Stimulated activated CD8-positive, alpha-beta memory T cell treated with anti-CD3 and anti-CD28 coated beads, Interleukin-4, amount 100 ng/mL, for 1 hour (primary cell): ENCODE measurements at places on chromosomes 11 and 22.

GRCh38 chr11:7892059-7892699 lies 38.9 kb downstream of the OR10A6 start:
- DNase-seq = no peak

GRCh38 chr11:28526406-28526751 lies 418.2 kb downstream of the METTL15 start:
- DNase-seq = no peak

DNA sequence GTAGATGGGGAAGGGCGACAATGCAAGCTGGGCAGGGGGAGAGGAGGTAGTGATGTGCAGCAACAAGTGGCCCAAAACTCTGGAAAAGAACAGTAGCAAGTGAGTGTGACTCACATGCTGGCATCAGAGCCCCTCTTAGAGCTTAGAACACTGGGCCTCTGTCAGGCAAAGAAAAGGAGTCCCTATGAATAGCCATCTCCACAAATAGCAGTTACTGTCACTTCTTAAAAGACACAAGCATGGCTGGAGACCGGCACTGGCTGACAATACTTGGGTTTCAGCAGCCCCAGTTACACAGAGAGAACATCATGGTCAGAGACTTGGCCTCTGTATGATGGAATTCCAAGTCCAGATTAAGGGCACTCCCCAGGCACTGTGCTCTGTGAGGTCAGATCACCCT lies 58.2 kb downstream of the PRCP start:
- DNase-seq = no peak

DNA sequence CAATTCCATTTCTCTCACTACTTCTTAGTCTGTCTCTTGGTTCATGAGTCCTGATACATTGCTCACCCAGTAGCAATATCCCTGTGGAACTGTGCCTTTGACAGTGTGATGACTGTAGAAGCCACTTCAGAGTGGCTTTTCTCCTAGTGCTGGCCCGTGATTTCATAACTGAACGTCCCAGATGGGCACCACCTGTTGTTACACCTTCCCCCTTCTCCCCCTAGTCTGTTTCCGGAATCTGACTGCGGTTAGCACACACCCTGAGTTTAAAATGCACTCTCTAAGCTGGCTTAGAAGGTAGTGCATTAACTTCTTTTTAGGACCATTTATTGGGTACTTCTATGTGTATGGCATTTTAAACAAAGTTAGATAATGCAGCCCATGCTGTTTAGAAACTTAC lies 83.0 kb downstream of the ALX4 start:
- no peak for DNase-seq

GRCh38 chr11:123431619-123432018 lies 1.6 kb downstream of the GRAMD1B start:
- DNase-seq = no peak

GRCh38 chr11:95085117-95085816 lies 4.4 kb upstream of the ENDOD1 start:
- no peak for DNase-seq

GRCh38 chr22:50314455-50315288 lies 7.2 kb upstream of the PLXNB2 start:
- DNase-seq = peak; percentile 51

- DNase-seq = no peak
Measured at GRCh38 chr11:68025047-68025446, 5.4 kb upstream of the NDUFS8 start.

DNA sequence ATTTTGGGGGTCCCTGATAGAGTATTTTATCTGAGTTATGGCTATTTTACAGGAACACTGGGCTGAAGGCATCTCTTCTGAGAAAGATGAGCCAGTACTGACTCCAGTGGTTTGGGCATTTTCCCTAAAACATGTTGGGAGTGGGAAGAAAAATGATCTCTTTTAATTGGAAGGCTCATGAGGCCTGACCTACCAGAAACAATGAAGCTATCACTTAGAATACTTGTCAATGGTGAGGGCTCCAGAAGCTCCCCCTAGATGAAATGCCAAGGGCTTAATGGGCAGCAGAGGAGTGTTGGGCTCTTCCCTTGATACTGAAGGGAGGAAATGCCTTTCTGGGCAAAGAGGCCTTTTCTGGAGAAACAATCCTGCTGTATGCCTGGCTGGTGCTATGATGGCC lies 63.5 kb upstream of the BDNF start:
- no peak for DNase-seq
